ENCODE measurements at places on chromosomes 3 and 15. TPM values are rescaled to one million over a fixed set of nuclear protein-coding genes. Genes with fewer than 3 reads are reported as not detected.

DNA sequence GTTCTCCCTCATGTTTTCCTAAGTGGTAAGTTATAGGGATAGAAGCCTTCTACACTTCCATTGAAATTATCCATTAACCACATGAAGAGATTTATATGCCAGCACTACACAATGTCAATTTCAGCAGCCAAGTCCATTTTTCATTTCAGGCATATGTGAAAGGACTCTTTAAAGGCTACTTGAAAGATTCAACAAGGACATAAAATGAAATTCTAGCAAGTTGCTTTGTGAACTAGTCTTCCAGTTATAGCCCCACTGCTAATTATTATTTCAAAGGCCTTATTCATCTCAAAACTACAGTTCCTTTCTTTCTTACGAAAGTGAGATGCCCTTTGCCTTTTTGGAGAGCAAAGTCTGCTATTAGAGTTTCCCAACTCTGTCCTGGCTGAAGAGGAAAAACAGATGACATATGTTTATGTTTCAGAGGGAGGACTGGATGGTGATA is 66.0 kb upstream of the SLC2A2 start:
- DNase-seq = no peak

- no peak for DNase-seq
These were observed 1.3 kb downstream of the RAP2B start for GRCh38 chr3:153163393-153163724.

GRCh38 chr3:54621184-54621583 is 306.7 kb downstream of the LRTM1 start:
- DNase-seq = peak; percentile 54

GRCh38 chr15:40334941-40335795 is 5.6 kb downstream of the CCDC9B start:
- DNase-seq = no peak

- DNase-seq = peak; percentile 82
These were observed 24.1 kb upstream of the MRPL3 start for GRCh38 chr3:131526801-131527347.

- DNase-seq = no peak
These were observed 393.7 kb upstream of the RGMA start for GRCh38 chr15:93482731-93483130.

- DNase-seq = no peak
These were observed 243.1 kb downstream of the EPHB1 start for GRCh38 chr3:135038186-135038585.

DNA sequence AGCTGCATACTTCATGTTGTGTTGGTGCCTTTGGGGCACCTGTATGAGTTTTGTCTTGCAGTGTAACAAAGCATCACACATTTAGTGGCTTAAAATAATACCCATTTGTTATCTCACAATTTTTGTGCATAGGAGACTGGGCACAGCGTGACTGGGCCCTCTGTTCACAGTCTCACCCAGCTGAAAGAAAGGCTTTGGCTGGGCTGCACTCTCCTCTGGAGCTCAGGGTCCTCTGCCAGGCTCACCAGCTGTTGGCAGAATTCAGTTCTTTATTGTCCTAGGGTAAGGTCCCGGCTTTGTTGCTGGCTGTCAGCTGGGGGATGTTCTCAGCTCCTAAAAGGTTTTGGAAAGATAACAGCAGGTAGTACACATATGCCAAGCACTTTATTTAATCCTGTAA is 263.3 kb downstream of the CLSTN2 start:
- no peak for DNase-seq

DNA sequence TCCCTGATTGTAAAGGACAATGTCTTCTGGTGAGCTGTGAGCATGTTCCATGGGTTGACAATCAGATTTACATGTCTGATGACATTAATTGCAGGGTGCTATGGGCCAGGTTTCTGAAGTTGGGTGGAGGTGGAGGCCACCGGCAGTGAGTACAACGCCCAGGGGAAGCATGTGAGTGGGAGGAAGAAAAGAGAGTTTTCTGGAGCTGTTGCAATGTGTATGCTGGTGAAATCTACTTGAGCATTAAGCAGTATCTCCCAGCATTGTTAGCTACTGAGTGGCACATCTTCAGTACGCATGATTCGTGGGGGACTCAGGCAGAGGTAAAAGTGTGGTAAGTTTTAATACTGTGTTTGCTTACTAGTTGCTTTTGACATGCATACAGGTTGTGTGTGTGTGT is 26.6 kb downstream of the TMEM45A start:
- no peak for DNase-seq

GRCh38 chr3:115913069-115913686 is 289.9 kb downstream of the GAP43 start:
- no peak for DNase-seq

DNA sequence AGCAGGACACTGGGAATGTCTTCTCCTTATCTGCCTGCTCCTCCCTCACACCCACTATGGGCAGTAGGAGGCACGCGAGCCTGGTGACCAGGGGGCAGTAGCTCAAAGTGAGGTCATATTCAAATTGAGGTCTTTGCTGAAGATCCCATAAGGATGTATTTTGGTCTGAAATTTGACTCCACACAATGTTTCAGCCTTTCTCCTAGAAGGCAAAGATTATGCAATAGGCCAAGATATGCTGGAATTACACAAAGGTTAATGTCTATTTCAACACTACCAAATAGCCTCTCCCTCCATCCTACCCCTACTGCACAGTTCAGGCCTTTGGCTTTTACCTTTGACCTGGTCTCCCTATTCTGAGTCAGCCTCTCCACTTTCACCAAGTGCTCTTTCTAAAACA is 203.0 kb downstream of the TIGIT start:
- no peak for DNase-seq

- no peak for DNase-seq
These were observed 177.6 kb downstream of the STAC start for GRCh38 chr3:36557708-36558421.

GRCh38 chr15:74549816-74550215 is 8.8 kb downstream of the ARID3B start:
- DNase-seq = no peak

- DNase-seq = no peak
These were observed 73.1 kb upstream of the TERB2 start for GRCh38 chr15:44883199-44883877.

- peak; percentile 25 for DNase-seq
These were observed 861.6 kb upstream of the DPPA4 start for GRCh38 chr3:110198717-110199587.

DNA sequence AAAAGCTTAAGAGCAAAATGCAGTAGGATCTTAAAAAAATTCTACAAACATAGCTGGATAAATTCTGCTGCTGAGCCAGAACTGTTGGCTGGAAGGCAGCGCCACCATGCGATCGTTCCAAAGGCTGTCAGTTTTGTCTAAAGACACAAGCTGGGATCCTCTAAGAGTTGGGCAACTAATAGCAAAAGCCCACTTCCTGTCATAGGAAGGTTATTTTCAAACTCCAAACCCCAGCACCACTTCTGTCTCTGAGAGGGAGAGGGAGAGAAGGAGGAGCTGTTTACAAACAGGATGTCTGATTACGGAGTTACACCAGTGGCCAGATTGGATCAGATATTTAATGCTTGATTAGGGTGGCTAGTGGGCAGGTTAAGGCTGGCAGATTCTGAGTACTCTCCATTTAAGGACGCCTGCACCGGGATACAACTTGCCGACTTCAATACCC is 44.0 kb downstream of the EIF4E3 start:
- peak; percentile 79 for DNase-seq

DNA sequence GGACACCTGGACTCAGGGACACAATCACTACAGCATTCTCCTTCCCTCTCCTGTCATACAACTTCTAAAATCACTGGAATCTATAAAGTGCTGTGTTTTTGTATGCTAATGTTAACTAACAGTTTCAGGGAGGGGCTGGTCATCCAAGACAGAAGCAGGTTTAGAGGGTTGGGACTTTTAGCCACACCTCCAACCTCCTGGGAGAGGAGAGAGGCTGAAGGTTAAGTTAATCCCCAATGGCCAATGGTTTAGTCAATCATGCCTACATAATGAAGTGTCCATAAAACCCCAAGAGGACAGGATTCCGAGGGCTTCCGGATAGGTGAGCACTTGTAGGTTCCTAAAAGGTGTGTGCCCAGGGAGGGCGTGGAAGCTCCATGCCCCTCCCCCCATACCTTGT is 219.3 kb upstream of the CTNNB1 start:
- no peak for DNase-seq

SLC12A1 gene
- not detected for polyA plus RNA-seq

NECTIN3 gene
- polyA plus RNA-seq = 1.4 TPM

GOLGA6L25 gene
- not detected for polyA plus RNA-seq

UROC1 gene
- 0.10 TPM for polyA plus RNA-seq

EEF1AKMT4 gene
- polyA plus RNA-seq = 1.5 TPM

GOLGA8J gene
- polyA plus RNA-seq = not detected

GPR62 gene
- 8.9 TPM for polyA plus RNA-seq

PYGO1 gene
- 0.95 TPM for polyA plus RNA-seq

RARB gene
- polyA plus RNA-seq = 3.7 TPM

SLC30A4 gene
- 1.7 TPM for polyA plus RNA-seq

GRIP2 gene
- polyA plus RNA-seq = 0.54 TPM

MKRN2OS gene
- not detected for polyA plus RNA-seq
